ENCODE measurements at places on chromosomes 7 and 10. TPM values are rescaled to one million over a fixed set of nuclear protein-coding genes. Genes with fewer than 3 reads are reported as not detected.

Gene CNNM1
- 2.5 TPM for total RNA-seq

Gene CFAP70
- total RNA-seq = 1.5 TPM

Gene SNCG
- total RNA-seq = 36.6 TPM

Gene CLDN12
- 21.4 TPM for total RNA-seq

Gene CYP26C1
- not detected for total RNA-seq

Gene WNT8B
- not detected for total RNA-seq

Gene PILRA
- 8.3 TPM for total RNA-seq

Gene TSPAN12
- 9.6 TPM for total RNA-seq

Gene LIPF
- total RNA-seq = not detected

Gene GPR141
- total RNA-seq = not detected

Gene ADRB1
- total RNA-seq = not detected

Gene GIMAP1
- total RNA-seq = 5.2 TPM

Gene SSC4D
- total RNA-seq = not detected

Gene PNLIPRP2
- not detected for total RNA-seq

Gene TBXAS1
- total RNA-seq = 18.4 TPM

Gene CC2D2B
- total RNA-seq = 2.5 TPM

Gene MMP21
- not detected for total RNA-seq

Gene PRKAR2B
- total RNA-seq = 16.5 TPM

Gene GDF2
- not detected for total RNA-seq

Gene CHN2
- total RNA-seq = 11.0 TPM

Gene ALKBH4
- total RNA-seq = 8.3 TPM

Gene PODXL
- 26.0 TPM for total RNA-seq

Gene NPC1L1
- 0.49 TPM for total RNA-seq

Gene SYT15B
- total RNA-seq = 17.9 TPM

Gene HOXA6
- 1.7 TPM for total RNA-seq

Gene PNPLA8
- total RNA-seq = 18.7 TPM

Gene CDHR1
- total RNA-seq = 6.4 TPM

Gene TSPAN13
- total RNA-seq = 13.8 TPM

Gene MDFIC
- 27.7 TPM for total RNA-seq

Gene CRYGN
- not detected for total RNA-seq

Gene OR2F1
- total RNA-seq = not detected

Gene C10orf62
- total RNA-seq = not detected

Gene ZNF853
- 14.0 TPM for total RNA-seq

Gene FOXI2
- total RNA-seq = 0.25 TPM

Gene SH3PXD2A
- total RNA-seq = 56.2 TPM

Gene CDK14
- 21.6 TPM for total RNA-seq

Gene CYP3A7
- not detected for total RNA-seq

Gene TAS2R5
- 6.1 TPM for total RNA-seq

Gene AGAP5
- total RNA-seq = 5.4 TPM

Measured in vagina (tissue), 2 donors.